ENCODE measurements at places on chromosomes 2 and 18. TPM values are rescaled to one million over a fixed set of nuclear protein-coding genes. Genes with fewer than 3 reads are reported as not detected.

The CCDC148 gene
- total RNA-seq: 13.5 TPM

The PCBP1 gene
- total RNA-seq: 29.2 TPM

The TLX2 gene
- not detected for total RNA-seq

The LIMS3 gene
- total RNA-seq: 3.0 TPM

The SERPINB3 gene
- not detected for total RNA-seq

The DIPK1C gene
- total RNA-seq: 4.9 TPM

The IL36A gene
- total RNA-seq: not detected

The CXCR1 gene
- total RNA-seq: not detected

Measured in cerebellum (tissue), 4 donors.